A549 treated with AZD2906 at 1 μM for 4 hours (cell line): ENCODE measurements at places on chromosomes 12 and 14. TPM values are rescaled to one million over a fixed set of nuclear protein-coding genes. Genes with fewer than 3 reads are reported as not detected.

The ERC1 gene
- total RNA-seq, result 12.0 to 16.8 TPM (median 14.1 TPM) in 5 replicates

The MYF5 gene
- total RNA-seq, result not detected in 5 replicates

The SLC4A8 gene
- total RNA-seq, result 0.91 to 1.5 TPM (median 1.3 TPM) in 5 replicates

The SYCP3 gene
- total RNA-seq, result 0.10 to 0.13 TPM (median 0.13 TPM) in 3 of 5 replicates, not detected in the others

The VWF gene
- total RNA-seq, result 0.05 to 0.24 TPM (median 0.15 TPM) in 5 replicates

The C12orf54 gene
- not detected in 5 replicates for total RNA-seq

The BIN2 gene
- total RNA-seq, result 0.08 to 0.17 TPM (median 0.13 TPM) in 5 replicates
